ENCODE measurements at places on chromosomes 12 and 14.

GRCh38 chr12:77946541-77947061, 115.9 kb downstream of the NAV3 start:
- no peak for DNase-seq

GRCh38 chr12:109811624-109811995, 21.6 kb downstream of the TRPV4 start:
- DNase-seq, result no peak

DNA sequence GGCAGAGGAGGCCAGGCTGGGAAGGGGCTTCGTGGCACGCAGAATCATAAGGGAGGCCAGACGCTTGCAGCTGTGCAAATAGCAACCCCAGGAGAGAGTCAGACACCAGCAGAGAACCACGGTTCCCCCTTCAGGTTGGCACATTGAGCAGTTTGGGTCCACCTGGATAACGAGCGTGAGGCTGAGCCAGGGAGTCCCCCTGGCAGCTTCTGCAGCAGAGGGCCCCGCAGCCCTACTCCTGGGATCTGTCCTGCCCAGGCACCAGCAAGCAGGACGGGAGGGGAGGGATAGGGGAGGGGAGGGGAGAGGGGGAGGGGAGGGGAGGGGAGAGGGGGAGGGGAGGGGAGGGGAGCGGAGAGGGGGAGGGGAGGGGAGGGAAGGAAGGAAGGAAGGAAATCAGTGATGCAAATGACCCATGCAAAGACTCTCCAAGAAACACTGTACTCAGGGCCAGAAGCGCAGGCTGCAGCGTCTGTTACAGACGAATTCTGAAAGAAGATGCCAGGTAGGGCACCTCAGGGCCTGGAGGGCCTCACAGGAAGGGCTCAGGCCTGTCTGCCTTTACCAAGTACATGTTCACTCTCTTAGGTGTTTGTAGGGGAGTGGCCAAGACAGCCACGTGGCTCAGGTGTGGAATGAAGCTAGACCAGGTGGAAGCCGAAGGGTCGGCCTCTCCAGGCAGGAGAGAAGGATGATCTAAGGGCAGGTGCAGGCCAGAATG, 32.3 kb upstream of the MMP17 start:
- DNase-seq, result no peak

DNA sequence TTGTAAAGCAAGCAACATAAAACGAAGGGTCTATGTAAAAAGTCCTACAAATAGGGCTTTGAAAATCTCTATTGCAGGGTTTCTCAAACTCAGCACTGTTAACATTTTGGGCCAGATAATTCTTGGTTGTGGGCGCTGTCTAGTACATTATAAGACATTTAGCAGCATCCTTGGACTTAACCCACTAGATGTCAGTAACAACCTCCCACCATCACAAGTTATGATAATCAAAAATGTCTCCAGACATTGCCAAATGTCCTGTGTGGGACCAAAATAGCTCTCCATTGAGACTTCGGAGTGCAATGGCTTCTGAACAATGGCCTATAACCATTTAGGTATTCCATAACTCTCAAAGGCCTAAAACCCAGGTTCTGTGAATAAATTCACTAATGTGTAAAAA, 22.9 kb upstream of the DHRS7 start:
- DNase-seq, result no peak

GRCh38 chr12:30568453-30568852, 127.2 kb downstream of the IPO8 start:
- DNase-seq, result no peak

DNA sequence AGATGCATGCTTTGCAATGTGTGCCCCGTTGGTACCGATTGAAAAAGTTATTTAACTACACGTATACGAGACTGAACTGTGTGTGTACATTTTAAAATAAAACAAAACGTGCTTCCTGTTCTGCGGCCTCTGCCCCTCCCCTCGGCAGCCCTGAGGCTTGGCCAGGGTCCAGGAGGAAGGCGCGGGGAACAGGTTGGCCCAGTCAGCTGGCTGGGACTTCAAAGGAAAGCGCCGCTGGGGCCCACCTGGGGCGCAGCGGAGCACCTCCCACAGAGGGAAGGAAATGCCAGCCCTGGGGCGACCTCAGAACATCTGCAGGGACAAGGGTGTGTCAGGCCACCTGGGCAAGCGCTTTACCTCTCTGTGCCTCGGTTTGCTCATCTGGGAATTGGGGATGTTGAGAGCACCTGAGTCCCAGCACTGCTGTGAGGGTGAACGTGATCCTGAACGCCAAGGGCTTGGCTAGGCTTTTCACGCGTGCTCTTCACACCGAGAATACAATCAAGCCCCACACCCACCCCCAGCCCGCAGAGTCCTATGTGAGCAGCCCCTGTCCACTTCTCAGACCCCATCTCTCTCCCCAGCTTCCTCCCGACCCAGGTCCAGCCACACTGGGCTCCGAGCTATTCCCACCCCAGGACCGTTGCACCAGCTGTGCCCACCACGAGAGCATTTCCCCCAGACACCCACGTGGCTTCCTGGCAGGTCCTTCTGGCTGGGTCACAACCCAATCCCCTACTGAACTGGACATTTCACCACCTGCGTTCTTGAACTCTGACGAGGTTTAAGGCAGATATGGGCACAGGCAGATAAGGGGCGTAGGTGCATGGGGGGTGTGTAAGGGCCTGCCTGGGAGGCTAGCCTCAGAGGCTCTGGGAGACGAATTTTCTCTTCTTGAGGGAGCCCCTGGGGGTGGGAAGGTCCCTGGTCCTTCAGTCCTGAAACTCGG, 41.9 kb upstream of the NCOR2 start:
- no peak for DNase-seq

- no peak for DNase-seq
These were observed 25.3 kb downstream of the CLEC2A start for GRCh38 chr12:9906873-9907272.

DNA sequence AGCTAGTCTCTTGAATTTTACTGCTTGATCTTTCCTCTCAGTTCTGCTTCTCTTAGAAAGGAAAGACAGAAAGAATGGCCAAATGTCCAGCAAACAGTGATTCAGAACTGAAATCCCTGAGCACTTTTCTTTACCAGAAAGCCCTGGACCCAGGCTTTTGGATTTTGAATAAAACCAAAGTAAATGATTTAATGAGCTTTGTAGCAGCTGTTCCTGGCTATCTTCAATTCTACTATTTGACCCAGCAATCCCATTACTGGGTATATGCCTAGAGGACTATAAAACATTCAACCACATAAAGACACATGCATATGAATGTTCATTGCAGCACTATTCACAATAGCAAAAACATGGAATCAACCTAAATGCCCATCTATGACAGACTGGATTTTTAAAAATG, 187.2 kb downstream of the PRKD1 start:
- no peak for DNase-seq

- no peak for DNase-seq
These were observed 45.5 kb downstream of the NUAK1 start for GRCh38 chr12:106093246-106093645.

DNA sequence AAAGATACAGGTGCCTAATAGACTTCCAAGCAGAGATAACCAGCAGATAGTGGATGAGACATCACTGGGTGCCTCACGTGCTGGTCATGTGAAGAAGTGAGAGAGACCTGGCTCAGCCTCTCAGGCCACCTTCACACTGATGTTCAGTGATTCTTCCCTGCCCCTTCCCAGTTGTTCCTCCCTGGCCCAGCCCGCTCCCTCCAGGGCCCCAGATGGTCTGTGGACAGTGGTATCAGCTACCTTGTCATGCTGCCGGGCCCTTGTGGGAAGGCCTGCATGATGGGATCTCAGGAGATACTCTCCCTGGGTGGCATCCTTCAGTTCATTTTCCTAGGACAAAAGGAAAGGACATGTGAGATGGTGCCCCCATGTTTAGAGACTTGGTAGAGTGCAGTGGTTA, 179.9 kb downstream of the PIWIL1 start:
- no peak for DNase-seq

GRCh38 chr12:122965321-122965751, 927 bp downstream of the ABCB9 start:
- no peak for DNase-seq

DNA sequence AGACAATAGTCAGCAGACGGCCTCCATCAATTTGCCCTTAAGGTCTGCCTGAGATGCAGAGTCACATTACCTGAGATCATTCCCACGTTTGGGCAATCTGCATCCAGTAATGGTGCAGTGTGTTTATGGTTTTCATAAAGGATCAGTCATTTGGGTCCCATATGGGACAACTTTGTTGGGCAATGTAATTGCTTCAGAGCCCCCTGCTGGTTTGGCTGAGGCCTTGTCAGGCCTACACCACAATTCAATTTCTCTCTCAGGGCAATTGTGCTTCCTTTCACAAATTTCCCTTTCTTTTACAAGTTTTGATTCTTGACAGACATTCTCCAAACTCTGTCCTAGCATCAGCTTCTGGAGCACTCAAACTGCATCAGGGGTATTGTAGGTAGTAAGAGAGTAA, 191.2 kb upstream of the SSTR1 start:
- DNase-seq, result no peak

GRCh38 chr12:88549929-88550328, 30.3 kb downstream of the KITLG start:
- DNase-seq, result no peak

DNA sequence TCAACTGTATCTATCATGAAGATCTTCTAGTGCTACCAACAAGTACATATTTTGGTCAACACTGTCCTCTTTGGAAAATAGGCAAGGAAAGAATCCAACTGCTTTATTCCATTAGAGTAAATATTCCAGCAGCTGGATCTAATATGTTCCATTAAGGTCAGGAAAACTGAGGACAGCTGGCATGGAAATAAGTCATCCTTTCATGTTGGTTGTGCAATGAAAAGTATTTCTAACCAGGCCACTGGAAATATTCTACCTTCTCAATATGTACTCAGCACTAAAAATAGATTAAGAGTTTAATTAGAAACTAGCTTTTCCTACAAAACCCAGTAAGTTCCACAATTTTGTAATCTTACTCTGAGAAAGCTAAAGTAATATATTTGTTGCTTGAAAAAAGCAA, 19.6 kb downstream of the HIGD1C start:
- no peak for DNase-seq

GRCh38 chr12:94674835-94675234, 24.5 kb upstream of the TMCC3 start:
- DNase-seq, result no peak

GRCh38 chr12:109725321-109726105, 11.9 kb downstream of the FAM222A start:
- DNase-seq, result no peak

GRCh38 chr12:12513416-12514006, 49.2 kb downstream of the DUSP16 start:
- DNase-seq, result no peak

GRCh38 chr12:81084811-81085350, 7.0 kb downstream of the ACSS3 start:
- DNase-seq, result no peak

- no peak for DNase-seq
These were observed 1.9 kb downstream of the SGPP1 start for GRCh38 chr14:63725786-63726460.

DNA sequence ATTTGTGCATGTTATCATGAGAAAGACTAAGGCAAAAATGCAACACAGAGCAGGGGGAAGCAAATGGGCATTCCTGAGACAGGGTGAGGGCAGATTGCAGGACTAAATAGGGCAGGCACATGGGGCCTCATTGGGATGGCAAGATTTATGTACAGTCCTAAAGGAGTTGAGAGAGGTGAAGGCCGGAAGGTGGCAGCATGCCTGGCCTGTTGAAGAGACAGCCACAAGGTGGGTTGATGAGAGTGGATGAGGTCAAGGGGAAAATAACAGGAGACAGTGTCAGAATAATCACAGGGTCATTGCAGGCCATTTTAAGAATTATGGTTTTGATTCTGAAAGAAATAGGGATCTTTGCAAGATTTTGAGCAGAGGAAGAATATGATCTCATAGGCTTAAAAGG, 21.0 kb downstream of the PAH start:
- DNase-seq, result no peak

DNA sequence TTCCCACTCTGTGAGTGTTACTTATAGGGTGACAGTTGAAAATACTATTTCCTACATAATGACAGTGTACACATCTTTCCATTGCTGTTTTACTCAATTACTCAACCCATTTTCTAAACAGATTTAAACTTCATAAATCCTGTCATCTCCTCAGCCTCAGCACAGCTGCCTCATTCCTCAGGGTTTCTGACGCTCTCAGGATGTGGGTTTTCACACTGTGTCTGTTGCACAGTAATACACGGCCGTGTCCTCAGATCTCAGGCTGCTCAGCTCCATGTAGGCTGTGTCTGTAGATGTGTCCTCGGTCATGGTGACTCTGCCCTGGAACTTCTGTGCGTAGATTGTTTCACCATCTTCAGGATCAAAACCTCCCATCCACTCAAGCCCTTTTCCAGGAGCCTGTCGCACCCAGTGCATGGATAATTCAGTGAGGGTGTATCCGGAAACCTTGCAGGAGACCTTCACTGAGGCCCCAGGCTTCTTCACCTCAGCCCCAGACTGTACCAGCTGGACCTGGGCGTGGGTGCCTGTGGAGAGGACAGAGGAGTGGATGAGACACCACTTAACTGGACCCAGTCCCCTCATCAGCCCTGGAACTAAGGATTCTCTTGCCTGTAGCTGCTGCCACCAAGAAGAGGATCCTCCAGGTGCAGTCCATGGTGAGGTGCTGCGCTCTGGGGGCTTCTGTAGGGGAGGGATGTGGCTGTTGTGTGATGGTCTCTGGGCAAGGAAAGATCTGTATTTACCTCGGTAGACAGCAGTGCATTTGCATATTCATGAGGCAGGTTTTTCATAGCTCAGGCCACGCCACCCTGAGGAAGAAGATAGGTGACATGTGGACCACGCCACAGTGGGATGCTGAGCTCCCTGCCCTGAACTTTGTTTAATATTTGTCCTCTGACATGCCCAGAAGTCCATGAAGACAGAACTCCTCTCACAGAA, 750.2 kb downstream of the TMEM121 start:
- DNase-seq, result no peak

DNA sequence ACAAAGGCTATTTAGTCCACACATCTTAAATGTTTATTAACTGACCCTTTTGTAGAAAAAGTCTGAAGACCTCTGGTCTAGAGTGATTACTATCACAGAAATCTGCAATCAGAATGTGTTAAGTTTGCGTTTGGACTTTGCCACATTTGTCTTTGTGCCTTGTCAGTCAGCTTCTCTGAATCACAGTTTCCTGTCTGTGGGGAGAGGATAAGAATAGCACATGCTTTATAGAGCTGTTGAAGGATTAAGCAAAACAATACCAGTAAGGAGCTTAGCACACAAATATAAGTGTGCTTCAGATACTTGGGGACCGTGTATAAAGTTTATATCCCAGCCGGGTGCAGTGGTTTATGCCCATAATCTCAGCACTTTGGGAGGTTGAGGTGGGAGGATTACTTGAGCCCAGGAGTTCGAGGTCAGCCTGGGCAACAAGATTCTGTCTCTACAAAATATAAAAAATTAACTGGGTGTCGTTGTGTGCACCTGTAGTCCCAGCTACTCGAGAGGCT, 63.0 kb upstream of the BTG1 start:
- no peak for DNase-seq

- no peak for DNase-seq
These were observed 23.1 kb downstream of the PRIMA1 start for GRCh38 chr14:93765155-93765554.

GRCh38 chr12:33589576-33590114, 150.0 kb upstream of the SYT10 start:
- no peak for DNase-seq

DNA sequence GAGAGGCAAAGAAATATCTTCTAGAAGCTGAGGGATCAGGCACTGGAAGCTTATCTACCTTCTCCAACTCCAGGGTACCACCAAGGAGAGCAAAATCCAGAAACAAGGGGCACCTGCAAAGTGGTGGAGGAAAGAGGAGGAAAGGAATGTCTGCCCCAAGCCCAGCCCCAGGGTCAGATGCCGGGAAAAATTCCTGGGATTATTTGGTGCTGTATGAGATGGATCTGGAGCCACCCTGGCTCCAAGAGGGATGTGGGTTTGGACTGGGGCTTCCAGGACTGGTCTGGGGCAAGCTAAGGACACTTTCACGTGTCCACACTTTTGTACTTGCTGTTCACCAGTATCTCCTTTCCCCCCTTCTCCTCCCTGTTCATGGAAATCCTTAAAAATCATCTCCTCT, 69.8 kb downstream of the DPF3 start:
- DNase-seq, result no peak
